ENCODE measurements at places on chromosomes 12 and 14.

DNA sequence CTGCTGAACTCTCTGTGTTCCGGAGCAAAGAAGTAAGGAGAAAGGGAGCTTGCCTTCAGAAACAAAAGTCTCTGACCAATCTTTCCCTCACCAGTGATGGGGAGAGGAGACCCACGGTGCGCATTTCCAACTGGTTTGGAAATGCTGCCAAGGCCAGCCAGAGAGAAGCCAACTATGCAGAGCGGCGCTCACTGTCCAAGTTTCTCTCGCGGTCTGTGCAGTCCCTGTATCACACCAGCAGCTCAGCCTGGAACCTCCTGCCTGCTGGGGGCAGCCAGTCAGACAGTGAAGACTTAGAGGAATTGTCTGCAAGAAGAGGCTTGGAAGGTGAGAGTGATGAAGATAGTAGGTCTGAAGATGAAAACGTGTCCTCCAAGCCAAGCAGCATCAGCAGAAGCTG, 206.2 kb downstream of the NAV3 start:
- no peak for DNase-seq

DNA sequence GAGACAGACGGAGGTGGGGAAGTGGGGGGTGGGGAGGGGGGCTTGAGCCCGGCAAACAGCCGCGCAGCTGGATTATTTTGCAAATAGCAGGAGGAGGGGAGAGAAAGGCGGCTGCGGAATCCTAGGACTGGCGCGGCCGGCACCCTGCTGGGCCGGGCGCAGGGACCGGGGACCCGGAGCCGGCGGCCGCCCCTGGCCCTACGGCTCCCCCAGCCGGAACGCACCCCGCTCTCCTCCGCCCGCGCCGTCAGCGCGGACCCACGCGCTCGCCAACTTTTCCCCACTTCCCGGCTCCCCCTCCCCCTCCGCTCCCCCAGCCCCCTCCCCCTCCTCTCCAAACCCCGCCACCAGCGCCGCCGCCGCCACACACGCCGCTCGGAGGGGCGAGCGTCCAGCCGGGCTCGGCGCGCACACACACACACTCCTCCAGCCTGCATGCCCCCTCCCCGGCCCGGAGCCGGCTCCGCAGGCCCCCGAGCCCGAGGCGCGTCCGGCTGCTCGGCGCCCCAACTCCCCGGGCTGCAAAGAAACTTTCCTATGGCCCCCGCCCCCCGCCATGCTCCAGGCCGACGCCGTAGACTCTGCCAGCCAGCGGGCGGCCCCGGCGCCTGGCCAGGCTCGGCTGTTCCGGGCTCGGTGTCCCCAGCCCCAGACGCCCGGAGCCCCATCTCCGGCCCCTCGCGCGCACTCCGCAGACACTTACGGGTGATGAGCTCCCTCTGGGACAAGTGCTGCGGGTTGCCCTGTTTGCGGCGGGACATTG, 1.4 kb downstream of the BCL11B start:
- DNase-seq = no peak

DNA sequence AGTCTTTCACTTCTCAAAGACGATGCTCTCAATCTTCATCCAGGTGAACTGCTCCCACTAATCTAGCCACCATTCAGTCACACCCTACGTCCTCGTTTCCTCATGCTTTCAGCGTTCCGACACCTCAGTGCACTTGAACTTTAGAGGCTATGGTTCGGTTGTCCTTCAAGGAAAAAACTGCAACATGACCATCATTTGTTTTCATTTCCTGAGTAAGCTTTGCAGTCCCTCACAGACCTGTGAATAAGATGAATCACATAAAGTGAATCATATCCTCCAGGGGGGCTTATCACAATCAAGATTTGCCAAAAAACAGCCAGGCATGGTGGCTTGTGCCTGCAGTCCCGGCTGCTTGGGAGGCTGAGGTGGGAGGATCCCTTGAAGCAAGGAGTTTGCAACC, 80.2 kb downstream of the TMCC3 start:
- DNase-seq = no peak

- no peak for DNase-seq
Measured at GRCh38 chr12:50572287-50572686, 67.5 kb downstream of the DIP2B start.

- DNase-seq = no peak
Measured at GRCh38 chr12:52395761-52396434, 10.2 kb downstream of the KRT82 start.

DNA sequence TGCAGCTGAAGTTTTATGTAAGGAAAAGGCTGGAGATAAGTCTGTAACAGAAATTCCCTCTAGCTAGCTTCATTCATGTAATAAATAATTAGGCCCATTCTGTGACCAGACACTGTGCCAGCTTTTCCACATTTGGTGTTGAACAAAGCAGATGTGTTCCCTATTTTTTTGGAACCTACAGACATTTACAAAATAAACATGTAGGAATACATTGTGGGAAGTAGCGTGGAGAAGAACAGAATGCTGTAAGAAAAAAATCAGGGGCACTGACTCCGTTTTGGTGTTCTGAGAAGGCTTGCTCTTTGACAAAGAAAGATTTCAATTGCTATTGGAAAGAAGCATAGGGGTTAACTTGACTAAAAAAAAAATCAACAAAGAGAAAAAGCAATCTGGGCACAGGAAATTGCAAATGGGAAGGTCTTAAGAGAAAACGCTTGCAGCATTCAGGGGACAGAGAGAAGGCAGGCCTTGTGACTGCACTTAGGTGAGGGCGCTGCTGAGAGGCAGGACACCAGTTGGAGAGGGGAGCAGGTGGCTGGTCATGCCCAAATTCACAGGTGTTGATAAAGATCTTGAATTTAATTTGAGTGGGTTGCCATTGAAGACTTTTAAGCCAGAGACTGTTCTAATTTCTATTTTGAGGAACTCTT, 4.0 kb downstream of the FAR2 start:
- DNase-seq = no peak

DNA sequence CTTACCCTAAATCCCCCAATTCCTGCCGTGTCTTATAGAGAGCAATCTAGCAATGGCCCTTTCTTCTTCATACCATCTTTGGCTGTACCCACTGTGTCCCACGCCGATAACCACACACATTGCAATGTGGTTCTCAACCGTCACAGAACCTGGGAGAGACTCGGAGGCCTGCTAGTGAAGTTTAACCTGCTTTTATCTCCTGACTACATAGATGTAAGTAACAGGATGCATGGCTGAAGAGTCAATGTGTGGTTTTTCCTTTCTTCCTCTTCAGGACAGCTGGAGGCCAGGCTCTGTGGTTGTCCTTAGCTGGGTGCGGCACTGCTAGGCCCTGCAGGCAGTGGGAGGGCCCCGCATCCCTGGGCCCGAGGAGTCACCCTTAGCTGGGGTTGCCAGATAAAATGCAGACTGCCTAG, 51.3 kb downstream of the ZNF664 start:
- DNase-seq = no peak

DNA sequence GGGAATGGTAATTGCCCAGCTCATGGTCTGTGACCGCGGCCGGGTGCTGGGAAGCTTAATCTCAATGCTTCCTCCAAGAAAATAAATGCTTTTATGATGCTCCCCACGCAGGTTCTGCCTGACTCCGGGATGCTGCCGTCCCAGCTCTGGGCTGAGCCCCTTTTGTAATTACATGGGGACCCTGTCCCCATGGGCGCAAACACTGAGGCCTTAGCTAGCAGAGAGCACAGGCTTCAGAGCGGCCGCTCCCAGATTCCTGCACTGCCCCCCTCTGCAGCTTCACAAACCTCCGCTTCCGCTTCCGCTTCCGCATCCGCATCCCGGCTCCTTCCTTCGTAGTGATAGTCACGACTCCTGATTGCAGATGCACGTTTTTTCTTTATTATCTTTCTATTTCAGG, 129.5 kb downstream of the KIF26A start:
- DNase-seq = no peak

GRCh38 chr12:80937391-80938238, at the start of gene LIN7A:
Gene LIN7A (minus strand): TSS chr12:80937934. CDS start chr12:80937722, 212 bp downstream.
- no peak for DNase-seq

DNA sequence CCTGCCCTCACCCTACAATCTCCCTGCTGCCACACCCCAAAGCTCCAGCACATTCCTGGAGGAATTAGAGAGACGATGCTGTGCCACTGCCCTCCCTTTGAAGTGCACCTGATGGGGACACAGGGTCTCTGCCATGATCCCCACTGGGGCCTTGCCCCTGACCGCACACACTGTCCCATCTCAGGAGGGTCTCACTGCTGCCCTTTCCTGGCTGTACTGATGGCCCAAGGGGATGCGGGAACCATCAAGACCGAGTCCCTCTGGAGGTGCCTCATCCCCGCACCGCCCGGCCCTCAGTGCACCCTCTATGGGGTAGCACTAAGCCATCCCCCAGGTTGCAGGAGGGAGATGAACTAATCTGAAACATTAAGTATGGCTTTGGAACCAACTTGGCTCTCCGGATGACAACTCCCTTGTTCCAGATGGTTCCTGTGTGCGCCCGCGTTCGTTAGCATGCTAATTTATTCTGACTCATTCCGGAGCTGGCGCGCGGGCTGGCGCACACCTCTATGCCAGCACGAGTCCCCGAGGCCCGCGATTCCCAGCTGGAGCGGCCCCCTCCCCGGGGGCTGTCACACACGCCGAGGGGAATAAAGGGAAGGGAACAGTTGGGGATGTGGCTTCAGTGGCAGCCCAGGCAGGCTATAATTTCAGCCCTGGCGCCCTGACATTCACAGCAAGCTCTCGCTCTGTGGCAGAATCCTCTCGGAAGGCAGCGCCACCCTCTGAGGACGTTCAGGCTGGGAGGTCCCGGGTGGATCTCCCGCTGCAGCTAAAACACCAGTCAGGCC, 34.2 kb upstream of the C14orf180 start:
- DNase-seq = no peak

DNA sequence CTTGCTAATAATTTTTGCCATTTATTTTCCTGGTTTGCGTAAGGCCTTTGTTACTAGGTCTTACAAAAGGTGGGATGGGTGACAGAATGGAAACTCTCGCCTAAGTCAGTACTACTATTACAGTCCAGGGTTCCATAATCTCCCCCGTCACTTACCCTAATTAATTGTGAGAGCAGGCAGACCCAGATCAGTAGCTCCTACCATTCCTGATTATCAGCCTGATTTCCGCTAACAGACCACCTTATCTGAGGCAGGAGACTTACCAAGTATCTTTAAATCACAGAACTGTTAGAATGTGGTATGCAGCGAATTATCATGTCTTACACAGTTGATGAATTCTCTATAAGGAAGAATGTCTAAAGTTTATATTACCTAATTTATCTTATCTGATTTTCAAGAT, 234.7 kb downstream of the FOXN3 start:
- DNase-seq = no peak

GRCh38 chr14:22471545-22472121, 117.4 kb downstream of the DAD1 start:
- no peak for DNase-seq

- no peak for DNase-seq
Measured at GRCh38 chr14:70107309-70107708, 81.4 kb downstream of the SLC8A3 start.

DNA sequence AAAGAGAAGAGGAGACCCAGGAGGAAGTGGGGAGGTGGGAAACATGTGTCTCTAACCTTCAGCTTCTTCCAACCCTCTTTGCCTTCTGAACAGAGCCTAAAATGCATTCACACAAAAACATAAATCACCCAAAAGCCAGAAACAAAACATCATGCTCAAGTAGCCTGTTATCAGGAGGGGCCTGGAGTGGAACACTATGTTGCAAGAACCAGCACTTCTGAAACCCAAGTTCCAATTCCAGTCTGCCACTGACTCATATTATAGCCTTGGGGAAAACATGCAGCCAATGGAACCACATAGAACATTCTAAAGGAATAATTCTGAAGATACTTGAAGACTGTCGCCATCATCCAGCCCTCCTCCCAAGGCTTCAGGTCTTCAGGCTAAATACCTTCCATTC, 169.8 kb upstream of the PLXNC1 start:
- no peak for DNase-seq

DNA sequence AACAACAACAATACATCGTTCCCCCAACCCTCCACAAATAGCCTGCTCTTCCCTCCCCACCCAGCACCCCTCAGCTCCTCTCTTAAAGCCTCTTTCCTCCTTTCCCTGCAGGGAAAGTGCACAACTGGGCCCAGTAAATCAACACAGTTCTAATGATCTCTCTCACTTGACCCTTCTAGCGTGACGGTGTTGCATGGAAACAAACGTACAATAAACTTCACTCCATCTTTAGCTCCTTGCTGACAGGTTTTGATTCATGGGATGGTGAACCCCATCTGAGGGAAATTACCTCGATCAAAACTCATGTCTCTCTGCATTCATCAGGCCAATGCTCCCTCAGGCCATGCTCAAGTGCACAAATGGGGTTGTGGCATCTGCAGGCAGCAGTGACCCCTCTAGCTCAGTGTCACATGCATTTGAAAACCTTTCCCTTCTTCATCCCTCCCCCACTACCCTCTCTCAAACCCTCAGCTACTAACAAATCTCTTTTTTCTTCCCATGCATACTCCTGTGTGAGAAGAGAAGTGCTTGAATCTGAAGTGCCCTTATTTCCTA, 22.9 kb downstream of the GDF11 start:
- DNase-seq = no peak

All from stimulated activated CD8-positive, alpha-beta memory T cell treated with anti-CD3 and anti-CD28 coated beads, Interleukin-7, amount 100 ng/mL, for 1 hour (primary cell).